ENCODE measurements at places on chromosomes 1 and 21.

DNA sequence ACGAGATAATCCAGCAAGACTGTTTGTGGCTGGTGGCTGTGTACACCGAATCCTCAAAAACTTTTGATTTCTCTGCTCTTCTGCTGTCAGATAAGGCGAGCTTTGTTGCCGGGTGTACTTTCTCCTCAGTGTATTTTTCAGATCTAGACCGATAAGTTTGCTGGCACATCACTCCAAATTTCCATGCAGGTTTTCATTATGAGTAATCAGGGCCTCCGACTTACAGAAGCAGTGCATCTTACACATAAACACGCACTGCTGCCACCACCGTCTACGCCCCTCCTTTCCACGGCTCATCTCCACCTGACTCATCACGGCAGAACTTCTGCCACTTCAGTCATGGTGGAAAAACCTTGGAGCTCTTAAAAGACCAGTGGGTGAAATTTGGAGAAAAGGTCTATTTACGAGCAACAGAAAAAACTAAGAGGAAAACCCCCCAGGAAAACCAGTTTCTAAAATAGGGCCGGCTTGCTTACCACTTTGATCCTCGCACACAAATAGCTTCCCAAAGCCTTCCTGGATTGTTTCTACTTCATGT lies 7.7 kb downstream of the ZBTB21 start:
- no peak for DNase-seq

DNA sequence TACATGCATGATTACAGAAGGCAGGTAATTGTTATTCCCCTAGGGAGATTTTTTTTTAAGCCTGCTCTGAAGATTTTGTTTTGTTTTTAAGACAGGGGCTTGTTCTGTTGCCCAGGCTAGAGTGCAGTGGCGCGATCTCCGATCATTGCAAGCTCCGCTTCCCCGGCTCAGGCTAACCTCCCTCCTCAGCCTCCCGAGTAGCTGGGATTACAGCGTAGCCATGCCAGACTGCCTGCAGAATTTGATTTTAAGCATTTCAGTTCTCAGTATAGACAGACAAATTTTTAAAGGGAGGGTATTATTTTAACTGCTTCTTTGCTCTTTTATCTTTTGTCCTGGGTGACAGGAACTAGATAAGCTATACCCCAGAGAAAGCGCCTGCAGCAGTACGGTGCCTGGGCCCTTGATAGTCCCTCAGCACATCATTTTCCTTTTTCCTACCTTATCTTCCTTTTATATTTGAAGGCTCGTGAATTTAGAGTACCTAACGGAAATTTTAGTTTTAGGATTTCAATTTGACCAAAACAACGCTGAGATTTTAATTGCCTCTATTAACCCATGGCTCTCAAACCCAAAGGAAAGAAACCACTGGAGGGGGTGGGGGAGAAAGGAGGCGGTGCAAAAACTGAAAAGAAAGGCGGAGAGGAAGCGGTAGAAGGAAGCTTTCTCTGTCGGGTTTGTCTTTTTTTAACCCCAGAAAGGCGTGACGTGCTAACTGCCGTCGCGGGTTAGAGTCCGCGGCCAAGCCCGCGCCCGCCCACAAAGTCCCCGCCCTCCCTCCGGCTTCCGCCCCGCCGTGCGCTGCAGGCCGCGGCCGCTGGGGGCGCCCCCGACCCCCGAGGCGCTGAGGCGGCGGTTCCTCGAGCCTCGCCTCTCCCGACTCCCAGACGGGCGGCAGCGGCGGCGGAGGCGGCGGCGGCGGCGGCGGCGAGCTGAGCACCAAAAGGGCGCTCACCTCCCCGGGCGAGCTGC lies at the start of gene EEIG2:
Gene EEIG2, plus strand, starts transcription at position 886 of the 972 bp plus-strand sequence. CDS start 329 bp downstream, outside the sequence.
- DNase-seq = peak; percentile 88

DNA sequence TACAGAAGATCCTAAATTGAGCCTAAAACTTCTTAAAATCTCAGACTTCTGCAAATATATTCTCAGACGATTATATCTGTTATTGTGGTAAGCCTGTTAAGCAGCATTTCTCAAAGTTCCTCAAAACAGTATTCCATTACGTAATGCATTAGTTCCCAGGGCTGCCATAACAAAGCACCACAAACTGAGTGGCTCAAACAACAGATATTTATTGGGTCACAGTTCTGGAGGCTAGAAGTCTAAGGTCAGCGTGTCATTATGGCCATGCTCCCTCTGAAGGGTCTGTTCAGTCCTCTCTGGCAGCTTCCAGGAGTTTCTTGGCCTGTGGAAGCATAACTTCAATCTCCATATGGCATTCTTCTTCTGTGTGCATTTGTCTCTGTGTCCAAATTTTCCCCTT lies 103.5 kb upstream of the ST6GALNAC5 start:
- DNase-seq = no peak

- DNase-seq = no peak
Measured at GRCh38 chr21:44582055-44582454, 1.7 kb upstream of the KRTAP10-5 start.

GRCh38 chr1:109815809-109816174 lies 52.1 kb upstream of the EPS8L3 start:
- DNase-seq = peak; percentile 42

DNA sequence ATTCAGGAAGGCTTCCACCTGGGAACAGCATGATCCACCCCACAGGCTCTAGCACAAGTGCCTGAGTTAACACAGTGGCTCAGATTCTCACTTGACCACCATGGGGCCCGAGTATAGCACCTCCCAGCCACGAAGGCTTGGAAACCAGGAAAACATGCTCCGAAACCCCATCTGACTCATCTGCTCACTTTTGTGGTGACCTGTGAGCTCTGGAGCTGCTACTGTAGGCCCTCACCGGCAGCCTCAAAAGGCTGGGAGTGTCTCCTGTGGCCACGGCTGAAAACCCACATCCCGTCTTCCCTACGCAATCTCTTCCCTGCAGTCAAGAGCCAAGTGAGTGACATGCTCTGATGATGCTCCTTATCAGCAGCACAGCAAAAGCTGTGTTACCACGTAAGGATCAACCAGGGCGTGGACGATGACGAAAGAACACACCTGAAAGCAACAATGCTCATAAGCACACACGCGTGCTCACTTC lies 81.4 kb downstream of the TGFBR3 start:
- DNase-seq = no peak

DNA sequence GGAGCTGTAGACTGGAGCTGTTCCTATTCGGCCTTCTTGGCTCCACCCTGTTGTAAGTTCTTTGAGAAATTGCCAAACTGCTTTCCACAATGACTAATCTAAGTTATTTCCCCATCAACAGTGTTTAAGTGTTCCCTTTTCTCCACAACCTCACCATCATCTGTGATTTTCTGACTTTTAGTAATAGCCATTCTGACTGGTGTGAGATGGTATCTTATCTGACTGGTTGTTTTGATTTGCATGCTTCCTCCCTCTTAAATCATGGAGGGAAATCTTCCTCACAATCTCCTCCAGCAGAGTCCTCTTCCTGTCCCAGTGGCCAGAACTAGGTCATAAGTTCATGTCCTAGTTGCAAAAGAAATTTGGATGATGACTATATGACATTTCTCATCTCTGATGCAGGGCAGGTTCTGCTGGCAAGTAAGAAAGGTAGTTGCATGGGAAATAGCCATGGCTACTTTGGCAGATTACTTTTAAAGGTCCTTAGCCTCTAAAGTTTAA lies 294.0 kb downstream of the LRRC40 start:
- DNase-seq = no peak

DNA sequence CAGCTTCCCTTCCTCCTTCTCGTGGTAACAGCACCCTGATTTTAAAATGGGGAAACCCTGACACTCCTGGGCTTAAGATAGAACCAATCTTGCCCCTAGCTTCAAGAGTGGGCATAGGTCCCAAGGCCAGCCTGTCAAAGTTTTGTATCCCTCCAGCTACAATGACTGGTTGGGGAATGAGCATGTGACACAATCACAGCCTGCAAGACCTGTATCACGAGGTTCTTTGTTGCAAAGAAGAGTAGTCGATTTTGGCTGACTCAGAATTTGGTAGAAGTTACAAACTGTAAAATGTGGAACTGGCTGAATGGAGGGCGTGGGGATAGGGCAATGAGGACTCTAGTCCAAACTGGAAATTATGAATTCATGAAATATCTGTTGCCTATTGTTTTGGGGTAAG lies 18.7 kb downstream of the CTSK start:
- DNase-seq = no peak

DNA sequence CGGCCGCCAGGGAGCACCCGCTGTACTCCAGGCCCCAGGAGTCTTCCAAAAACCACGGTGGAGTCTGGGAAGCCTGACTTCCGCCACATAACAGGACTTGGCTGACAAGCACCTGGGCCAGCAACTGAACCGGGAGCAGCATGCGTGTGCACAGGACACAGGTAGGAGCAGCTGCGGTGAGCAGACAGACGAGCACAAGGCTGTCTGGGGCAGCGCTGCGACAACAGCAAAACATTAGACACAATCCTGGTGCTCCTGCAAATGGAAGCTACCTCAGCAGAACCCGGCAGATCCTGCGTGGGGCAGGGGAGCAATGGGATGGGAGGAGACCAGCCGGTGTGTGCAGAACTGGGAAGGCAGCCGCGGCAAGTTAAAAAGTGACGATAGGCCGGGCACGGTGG lies 80.4 kb downstream of the NPHP4 start:
- peak; percentile 34 for DNase-seq

- DNase-seq = no peak
Measured at GRCh38 chr1:66495495-66495894, 38.5 kb upstream of the SGIP1 start.

GRCh38 chr1:21781815-21782348 lies 1.1 kb downstream of the USP48 start:
- no peak for DNase-seq

DNA sequence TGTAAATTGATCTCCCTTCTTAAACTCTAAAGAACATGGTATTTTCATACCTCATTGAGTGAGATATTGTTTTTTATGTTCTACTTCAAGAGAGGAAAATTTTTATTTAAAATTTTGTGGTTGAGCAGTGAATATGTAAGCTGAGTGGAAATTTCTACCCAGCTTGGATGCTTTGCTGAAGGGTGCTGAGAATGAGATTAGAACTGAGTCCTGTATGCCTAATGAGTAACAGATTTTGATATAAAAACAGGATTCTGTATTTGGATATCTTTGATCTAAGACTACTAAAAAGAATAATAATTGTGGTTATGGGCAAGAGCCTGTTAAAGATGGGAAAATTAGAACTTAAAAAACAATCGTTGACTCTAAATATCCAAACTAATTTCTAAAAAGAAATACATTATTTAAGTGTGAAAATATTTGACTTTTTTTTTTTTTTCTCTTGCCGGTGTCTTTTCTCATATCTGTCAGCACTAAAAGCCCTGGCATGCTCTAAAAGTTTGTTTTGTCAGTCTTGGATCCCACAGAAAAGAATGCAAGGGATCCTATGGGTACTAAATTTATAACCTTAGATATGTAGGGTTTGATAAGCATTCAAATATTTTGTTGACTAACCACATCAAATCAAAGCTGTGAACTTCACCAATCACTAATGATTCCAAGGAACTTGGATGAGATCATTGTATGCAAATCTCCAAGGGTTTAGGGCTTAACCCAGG lies 652.3 kb downstream of the PTPRC start:
- no peak for DNase-seq

DNA sequence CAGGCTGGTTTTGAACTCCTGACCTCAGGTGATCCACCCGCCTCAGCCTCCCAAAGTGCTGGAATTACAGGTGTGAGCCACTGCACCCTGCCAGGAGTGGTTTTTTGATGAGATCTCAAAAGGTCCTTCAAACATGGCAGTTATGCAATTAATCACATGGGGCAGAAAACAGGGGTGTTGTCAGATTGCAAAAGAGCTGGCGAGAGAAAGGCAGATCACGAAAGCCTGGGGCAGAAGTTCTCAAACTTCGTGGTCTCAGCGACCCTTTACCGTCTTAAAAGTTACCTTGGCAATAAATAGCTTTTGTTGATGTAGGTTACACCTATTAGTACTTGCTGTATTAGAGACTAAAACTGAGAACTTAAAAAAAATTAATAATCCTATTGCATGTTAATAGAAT lies 16.1 kb downstream of the CNR2 start:
- DNase-seq = peak; percentile 72

DNA sequence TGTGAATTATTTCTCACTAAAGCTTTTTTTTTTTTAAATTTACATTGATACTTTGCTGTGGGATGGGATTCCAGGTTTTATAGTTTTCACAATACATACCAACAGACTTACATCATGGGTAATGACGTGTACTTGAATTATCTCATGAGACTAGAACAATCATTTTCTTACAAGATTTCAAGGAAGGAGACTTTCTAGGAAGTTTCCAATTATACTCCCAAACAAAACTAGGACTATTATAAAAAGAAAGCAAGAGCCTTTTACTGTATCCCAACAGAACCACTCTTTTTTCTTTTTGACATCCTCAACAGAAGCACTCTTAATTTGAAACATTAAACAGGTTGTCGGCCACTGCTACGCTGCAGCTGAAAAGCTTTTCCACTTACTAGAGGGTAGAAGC lies 48.7 kb downstream of the TESK2 start:
- DNase-seq = no peak

- peak; percentile 85 for DNase-seq
Measured at GRCh38 chr1:119729044-119729443, 17.3 kb downstream of the PHGDH start.

DNA sequence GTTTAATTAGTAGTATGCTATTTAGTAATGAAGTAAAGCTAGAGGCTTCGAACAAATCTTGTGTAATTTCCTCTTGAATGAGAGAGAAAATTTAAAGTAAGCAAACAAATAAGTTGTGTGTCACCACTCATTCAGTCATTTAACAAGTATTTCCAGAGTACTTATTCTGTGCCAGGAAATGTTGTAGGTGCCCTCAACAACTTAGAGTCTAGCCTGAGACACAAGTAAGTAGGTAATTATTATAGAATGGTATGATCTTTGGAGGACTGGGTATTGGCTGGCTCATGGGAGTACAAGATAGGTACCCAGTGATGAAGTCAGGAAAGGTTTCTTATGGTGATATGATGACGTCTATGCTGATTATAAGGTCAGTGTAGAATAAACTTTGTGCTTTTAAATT lies 17.4 kb upstream of the METTL18 start:
- no peak for DNase-seq

GRCh38 chr1:1032424-1032823 lies 12.5 kb downstream of the AGRN start:
- DNase-seq = no peak

- no peak for DNase-seq
Measured at GRCh38 chr1:232900818-232901217, 49.6 kb upstream of the NTPCR start.

- DNase-seq = no peak
Measured at GRCh38 chr1:41997153-41997552, 78.4 kb upstream of the HIVEP3 start.

- DNase-seq = no peak
Measured at GRCh38 chr1:190754666-190755065, 277.0 kb upstream of the BRINP3 start.

DNA sequence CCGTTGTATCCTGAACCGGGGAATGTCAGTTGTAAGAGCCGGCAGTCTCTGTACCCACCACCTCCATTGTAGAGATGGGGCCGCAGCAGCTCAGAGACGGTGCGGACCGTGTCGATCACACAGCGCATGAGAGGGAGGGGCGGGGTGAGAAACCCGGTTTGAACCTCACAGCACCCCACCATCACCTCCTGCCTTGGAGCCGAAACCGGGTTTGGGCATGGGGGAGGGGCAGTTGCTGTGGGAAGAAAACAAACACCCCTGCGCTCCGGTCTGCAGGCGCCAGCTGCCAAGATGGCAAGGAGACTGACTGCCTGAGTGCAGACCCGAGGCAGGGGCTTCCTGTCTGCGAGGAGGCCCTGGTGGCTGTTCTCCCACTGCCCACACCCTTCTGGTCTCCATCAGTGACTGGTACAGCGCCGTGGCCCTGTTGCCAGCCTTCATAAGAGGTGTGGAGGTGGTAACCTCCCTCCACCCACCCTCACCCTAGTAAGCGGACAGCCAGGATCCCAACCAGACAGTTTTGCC lies 69.2 kb upstream of the SSBP3 start:
- DNase-seq = no peak
